Midbrain (tissue), 1 donor: ENCODE measurements at places on chromosomes 2 and 18.
A peak's percentile ranks its signal among the peaks of the same experiment; 100 is the strongest.

GRCh38 chr2:128269063-128269989 lies 49.3 kb downstream of the HS6ST1 start:
- peak; percentile 50 for DNase-seq

- no peak for DNase-seq
These were observed 228.6 kb downstream of the TNS1 start for GRCh38 chr2:217774232-217774631.

DNA sequence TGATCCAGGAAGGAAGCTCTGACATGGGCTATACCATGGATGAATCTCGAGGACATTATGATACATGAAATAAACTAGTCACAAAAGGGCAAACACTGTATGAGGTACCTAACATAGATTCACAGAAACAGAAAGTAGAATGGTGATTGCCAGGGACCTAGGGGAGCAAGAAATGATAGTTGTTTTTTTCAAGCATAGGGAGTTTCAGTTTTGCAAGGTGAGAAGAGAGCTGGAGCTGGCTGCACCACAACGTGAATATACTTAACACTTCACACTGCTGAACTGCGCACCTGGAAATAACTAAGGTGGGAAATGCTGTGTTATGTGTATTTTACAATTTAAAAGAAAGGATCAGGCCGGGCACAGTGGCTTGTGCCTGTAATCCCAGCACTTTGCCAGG lies 13.2 kb upstream of the AGAP1 start:
- no peak for DNase-seq

DNA sequence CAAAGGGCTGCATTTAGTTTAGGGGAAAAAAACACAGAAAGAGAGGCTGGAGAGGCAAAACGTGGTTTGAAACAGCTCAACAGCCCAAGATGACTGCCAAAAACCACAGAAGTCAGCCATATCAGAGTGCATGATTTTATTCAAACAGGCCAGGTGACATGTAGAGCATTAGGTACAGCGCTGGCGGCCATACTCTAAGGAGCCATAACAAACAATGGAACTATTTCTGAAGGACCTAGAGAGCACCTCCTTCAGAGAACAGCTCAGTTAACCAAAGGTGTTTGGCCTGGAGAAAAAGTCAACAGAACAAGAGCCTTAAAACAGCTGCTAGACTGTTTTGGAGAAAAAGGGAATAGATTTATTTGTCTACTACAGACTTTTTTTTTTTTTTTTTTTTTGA lies 2.6 kb downstream of the THADA start:
- no peak for DNase-seq

DNA sequence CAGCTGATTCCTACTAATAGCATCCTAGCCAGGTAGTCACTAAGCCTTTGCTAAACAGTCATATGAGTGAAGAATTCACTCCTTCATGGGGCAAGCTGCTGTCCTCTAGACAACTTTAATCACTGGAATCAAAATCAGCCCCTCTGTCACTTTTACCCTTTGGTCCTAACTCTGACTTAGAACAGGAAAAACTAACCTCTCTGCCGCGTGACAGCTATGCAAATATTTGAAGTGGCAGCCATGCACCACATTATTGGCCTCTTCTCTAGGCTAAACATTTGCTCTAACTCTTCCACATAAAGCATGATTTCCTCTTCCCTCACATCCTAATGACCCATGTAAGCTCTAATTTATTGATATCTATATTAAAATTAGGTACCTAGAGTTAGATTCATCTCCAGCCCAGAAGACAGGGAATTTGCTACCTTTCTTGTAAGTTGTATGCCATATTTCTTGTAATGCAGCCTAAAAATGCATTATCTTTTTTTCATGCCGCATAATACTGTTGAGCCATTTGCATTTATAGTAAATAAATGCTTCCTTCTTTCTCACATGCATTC lies 12.8 kb upstream of the ONECUT2 start:
- DNase-seq, result no peak
